Right lung (tissue), 10 donors: ENCODE measurements at places on chromosomes 1 and 21. TPM values are rescaled to one million over a fixed set of nuclear protein-coding genes. Genes with fewer than 3 reads are reported as not detected.

Gene MORN1
- 16.3 TPM for polyA plus RNA-seq

Gene SYCP1
- 0.23 TPM for polyA plus RNA-seq

Gene NIBAN1
- 14.4 TPM for polyA plus RNA-seq

GRCh38 chr1:95924684-95925083 lies 690.7 kb downstream of the RWDD3 start:
- no peak for DNase-seq

GRCh38 chr1:12333036-12333785 lies 103.4 kb downstream of the VPS13D start:
- DNase-seq, result no peak

- no peak for DNase-seq
Measured at GRCh38 chr1:66044912-66045311, 252.2 kb downstream of the PDE4B start.

DNA sequence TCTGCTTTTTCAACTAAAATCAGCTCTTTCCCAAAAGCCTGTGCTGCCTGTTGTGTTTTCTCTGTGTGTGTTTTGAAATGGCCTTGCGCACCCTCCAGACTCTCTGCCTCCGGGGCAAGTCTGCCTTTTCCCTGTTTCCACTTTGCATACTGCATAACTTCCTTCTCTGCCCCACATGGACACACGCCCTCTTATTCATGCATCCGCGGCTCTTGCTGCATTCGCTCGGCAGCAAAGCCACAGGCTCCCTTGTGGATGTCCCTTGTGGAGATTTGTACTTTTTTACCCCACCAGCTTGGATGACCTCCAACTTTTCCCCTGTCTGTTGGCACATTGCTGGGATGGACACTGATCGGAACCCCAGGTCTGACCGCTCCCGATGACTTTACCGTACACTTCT lies 147.6 kb downstream of the ADSS2 start:
- no peak for DNase-seq

GRCh38 chr1:240294566-240294965 lies 202.9 kb downstream of the FMN2 start:
- DNase-seq, result no peak

GRCh38 chr1:156096640-156097391 lies 14.6 kb upstream of the MEX3A start:
- DNase-seq, result peak; percentile 70
